ENCODE measurements at places on chromosomes 16 and 17.

DNA sequence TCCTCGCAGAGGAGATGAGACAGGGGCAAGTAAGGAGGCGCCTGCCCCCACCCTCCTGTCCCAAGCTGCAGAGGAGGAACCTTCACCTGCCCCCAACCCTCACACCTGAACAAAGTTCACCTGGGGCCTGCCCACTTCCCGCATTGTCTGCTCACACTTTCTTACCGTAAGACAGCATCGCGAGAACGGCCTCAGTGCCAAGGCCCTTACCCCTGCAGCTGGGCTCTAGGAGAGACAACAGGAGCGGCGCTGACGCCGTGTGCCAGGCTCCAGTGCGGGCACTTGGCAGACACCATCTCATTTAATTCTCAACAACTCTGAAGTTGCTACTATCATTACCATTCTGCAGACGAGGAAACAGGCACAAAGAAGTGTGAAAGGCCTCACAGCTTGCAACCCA is 4.1 kb downstream of the NAT9 start:
- DNase-seq = no peak

DNA sequence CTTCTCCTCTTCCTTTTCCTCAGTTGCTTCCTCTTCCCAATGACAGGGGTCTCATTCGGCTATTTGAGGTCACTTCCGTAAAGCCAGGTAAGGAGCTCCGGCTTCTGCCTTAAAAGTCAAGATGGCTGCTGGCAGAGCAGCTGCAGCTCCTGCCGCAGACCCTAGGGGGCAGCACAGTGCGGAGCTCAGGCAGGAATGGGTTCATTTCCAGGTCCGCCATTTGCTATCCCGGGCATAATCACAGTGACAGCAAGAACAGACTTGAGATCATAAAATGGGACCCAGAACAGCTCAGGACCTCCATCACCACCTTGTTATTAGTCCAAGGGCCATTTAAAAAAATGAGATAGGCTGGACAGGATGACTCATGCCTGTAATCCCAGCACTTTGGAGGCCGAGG is 199.5 kb downstream of the ZNF18 start:
- no peak for DNase-seq

DNA sequence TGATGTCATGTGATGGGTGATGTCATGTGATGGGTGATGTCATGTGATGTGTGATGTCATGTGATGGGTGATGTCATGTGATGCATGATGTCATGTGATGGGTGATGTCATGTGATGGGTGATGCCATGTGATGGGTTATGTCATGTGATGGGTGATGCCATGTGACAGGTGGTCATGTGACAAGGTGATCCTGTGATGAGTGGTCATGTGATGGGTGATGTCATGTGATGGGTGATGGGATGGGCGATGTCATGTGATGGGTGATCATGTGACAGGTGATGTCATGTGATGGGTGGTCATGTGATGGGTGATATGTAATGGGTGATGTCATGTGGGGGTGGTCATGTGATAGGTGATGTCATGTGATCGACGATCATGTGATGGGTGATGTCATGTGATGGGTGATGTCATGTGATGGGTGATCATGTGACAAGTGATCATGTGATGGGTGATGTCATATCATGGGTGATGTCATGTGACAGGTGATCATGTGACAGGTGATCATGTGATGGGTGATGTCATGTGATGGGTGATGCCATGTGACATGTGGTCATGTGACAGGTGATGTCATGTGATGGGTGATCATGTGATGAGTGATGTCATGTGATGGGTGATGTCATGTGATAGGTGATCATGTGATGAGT is 17.2 kb downstream of the CD300LB start:
- peak; percentile 27 for DNase-seq

DNA sequence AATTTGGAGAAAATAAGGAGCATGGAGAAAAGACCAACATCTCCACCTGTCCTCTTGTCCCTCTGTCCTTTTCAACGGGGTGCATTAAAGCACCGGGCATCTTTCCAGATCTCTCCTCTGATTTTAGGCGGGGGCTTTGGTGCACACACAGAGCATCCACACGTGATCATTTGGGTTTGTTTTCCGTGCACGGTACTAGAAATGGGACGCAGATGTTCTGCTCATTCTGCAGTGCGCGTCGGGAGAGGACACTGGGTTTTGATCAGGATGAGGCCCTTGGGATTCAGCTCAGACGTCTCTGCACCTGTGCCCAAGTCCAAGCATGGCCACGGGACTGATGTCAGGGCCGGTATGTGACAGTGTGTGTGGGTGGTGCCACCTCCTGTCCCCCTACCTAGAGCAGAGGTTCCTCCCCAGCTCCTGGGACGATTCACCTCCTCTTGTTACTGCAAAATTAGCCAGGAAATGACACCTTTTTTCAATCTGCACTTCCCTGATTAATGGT is 31.9 kb downstream of the PDIA2 start:
- no peak for DNase-seq

- DNase-seq = no peak
Measured at GRCh38 chr16:85869785-85870558, 29.0 kb upstream of the IRF8 start.

DNA sequence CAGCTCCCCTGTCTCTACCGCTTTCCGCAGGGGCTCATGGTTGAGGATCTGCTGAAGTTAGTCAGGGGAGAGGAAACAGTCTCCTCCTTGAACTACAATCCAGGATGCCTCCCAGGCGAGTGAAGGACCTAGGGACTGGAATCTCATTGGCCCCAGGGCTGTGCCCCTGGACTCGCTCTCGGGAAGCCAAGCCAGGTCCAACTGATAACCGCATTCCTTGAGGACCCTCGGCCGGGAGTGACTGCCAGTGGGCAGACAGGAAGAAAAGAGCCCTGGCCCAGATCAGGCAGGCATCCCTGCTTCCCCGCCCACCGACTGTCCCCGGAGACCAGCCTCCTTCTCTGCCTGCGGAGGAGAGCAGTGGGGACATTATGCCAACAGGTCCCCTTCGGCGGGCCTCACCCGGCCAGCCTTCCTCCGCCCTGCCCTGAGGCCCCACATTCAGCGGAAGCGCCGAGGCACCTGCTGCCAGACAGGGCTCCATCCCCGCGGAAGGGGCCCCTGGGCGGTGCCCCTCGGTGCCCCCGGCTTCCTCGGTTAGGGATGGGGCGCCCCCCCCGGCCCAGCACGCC is 776 bp downstream of the LRRC75A start:
- peak; percentile 21 for DNase-seq

DNA sequence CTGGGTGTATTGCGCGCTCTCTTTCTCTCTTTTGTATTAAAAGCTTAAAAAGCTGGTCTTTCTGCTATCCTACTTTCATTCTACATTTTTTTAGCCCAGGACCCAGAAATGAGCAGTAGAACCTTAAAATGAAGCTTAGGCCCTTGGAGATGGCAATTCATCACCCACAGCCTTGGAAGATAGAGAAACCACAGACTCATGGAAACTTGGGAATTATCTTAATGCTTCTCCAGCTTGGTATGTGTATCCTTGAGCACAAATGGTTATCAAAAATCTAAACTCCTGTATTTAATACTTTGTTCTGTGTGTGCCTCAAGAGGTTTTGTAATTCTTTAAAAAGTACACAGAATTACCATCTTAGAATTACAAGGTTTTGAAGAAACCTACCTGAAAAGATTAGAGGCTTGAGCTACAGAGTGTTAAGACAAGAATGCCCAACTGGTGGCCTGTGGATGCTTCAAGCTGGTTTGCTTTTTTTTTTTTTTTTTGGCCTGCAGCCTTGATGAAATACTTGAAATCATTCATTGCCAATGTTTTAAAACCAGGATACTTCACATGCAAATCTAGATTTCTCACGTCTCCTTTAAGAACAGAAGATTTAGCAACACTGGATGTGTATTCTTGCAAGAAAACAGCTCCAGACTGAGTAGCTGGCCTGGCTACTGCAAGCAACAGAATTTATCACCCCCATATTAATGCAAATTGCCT is 105.0 kb downstream of the XYLT1 start:
- no peak for DNase-seq

DNA sequence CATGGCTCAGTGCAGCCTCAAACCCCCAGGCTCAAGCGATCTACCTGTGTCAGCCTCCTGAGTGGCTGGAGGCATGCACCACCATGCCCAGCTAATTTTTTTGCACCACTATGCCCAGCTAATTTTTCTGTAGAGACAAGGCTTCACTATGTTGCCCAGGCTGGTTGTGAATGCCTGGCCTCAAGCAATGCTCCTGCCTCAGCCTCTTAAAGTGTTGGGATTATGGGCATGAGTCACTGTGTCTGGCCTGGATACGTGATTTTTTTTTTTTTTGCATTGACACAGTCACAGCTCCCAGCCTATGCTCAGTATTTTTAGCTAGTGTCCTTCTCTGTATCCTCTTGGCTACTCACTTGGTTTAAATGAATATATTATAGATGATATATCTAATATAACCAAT is 377.0 kb upstream of the TNRC6C start:
- DNase-seq = no peak

DNA sequence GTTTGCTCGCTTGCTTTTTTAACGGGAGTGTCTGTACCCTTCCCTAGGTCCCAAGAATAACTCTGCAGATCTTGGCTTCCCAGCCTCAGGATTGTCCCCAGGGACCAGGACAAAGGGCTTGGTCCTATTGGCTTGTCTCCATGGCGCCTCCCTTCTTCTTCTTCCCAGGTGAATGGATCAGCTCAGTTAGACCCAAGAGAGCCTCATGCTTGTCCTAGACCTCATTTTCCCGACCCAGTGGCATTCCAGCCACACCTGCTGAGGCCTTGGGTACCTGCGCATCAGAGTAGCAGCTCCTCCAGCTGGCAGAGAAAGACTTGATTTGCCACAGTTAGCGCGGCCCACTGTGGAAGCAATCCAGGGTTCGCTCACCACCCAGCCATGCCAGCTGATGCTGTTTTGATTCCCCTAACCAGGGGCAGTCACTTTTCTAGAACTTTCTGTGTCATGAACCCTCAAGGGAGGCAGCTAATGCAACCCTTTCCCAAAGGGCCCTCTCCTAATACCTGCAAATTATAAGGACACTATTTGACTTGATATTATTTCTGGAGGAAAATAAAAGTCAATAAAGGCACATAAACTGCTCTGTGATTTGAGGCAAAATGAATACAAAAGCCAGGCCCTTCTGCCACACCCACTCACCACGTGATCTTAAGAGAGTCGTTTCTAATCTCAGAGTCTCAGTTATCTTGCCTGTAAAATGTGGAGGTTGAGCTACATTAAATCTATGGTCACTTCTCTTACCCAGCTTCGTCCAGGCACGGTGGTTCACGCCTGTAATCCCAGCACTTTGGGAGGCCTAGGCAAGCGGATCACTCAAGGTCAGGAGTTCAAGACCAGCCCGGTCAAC is 13.9 kb downstream of the GPR142 start:
- DNase-seq = no peak

GRCh38 chr17:72234985-72235384 is 114.2 kb downstream of the SOX9 start:
- no peak for DNase-seq

GRCh38 chr16:77327717-77328116 is 107.1 kb downstream of the ADAMTS18 start:
- DNase-seq = no peak

DNA sequence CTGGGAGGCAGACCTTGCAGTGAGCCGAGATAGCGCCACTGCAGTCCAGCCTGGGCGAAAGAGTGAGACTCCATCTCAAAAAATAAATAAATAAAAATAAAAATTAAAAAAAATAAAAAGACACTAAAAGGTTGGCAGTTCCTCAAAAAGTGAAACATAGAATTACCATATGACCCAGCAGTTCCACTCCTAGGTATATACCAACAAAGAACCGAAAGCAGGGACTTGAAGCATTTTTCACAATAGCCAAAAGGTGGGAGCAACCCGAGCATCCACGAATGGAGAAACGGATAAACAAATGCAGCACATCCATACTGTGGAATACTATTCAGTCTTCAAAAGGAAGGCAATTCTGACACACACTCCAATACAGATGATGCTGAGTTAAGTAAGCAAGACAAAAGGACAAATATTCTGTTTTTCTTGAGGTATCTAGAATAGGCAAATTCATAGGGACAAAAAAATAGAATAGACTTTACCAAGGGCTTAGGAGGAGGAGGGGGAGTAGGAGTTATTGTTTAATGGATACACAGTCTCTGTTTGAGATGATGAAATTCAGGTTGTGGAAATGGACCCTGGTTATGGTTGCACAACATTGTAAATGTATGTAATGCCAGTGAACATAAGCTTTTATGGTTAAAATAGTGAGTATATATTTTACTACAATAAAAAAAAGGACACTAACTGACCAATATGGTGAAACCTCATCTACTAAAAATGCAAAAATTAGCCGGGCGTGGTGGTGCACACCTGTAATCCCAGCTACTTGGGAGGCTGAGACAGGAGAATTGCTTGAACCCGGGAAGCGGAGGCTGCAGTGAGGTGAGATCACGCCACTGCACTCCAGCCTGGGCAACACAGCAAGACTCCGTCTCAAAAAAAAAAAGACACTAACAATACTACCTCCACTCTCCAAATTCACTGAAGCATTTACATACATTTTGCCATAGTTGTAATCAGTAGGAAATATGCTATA is 27.0 kb upstream of the SLC35B1 start:
- DNase-seq = no peak

DNA sequence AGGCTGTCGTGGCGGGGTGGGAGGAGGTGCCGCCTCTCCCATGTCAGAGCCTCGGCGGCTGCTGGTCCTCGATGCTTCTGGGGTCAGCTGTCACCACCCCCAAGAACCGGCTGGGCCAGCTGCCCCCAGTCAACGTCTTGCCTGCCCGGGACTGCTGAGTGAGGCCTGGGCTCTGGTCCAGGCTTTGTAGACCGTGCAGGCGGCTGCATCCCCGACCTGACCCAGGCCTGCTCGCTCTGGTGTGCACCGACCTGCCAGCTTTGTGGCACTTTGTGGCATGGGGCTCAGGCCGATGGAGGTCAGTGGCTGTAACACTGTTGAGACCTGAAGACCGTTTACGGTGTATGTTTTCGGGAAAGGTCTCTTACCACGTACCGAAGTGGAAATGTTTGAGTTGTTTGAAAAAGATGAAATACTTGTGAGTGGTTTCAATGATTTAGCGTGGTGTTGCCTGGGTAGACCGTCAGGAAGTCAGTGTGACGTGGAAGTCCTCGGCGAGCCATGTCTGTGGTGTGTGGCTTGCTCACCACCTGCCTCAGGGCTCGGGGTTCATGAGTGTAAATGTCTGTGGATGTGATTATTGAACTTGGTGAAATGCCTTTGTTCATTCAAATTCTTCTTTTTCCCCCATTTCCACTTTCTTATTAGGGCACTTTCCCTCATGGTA is 53.2 kb upstream of the ZNF750 start:
- DNase-seq = peak; percentile 91

DNA sequence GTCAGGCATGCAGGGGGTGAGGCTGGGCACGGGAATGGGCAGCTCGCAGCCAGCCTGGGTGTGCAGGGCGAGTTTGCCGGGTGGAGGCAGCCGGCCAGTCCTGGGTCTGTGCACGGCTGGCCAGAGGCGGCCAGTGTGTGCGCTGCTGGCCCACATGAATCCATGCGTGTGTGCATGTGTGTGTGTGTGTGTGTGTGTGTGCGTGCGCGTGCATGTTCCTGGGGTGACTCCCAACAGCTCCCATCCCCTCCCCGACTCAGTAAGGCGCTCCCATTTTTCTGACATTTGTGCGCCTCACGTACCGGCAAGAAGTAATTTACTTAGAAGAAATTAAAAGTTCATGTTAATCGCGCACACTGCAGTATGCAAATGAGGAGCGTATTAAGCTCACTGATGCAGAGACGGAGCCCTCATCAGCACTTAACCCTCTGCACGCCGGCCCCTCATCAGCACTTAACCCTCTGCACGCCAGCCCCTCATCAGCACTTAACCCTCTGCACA is 55.4 kb upstream of the ACSF3 start:
- DNase-seq = no peak
